ENCODE measurements at places on chromosomes 13 and 19. TPM values are rescaled to one million over a fixed set of nuclear protein-coding genes. Genes with fewer than 3 reads are reported as not detected.

GRCh38 chr13:64845110-64845509, 2385.0 kb downstream of the PCDH9 start:
- no peak for DNase-seq

DNA sequence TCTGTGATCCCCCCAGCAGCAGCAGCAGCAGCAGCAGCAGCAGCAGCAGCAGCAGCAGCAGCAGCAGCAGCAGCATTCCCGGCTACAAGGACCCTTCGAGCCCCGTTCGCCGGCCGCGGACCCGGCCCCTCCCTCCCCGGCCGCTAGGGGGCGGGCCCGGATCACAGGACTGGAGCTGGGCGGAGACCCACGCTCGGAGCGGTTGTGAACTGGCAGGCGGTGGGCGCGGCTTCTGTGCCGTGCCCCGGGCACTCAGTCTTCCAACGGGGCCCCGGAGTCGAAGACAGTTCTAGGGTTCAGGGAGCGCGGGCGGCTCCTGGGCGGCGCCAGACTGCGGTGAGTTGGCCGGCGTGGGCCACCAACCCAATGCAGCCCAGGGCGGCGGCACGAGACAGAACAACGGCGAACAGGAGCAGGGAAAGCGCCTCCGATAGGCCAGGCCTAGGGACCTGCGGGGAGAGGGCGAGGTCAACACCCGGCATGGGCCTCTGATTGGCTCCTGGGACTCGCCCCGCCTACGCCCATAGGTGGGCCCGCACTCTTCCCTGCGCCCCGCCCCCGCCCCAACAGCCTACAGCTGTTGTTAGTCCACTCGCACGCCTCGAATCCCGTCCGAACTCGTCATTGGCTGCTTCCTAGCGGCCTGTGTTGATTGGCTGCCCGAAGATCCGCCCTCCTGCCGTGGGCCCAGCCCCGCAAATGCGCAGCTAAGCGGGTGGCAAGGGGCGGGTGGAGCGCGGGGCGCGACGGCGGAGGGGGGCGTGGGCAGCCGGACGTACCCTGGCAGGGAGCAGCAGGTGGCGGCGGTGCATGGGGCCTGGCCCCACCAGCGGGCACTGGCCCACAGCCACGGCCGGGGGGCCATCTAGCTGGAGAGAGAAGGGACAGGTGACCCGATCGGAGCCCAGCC, 1.4 kb upstream of the SIX5 start:
- peak; percentile 99 for DNase-seq

DNA sequence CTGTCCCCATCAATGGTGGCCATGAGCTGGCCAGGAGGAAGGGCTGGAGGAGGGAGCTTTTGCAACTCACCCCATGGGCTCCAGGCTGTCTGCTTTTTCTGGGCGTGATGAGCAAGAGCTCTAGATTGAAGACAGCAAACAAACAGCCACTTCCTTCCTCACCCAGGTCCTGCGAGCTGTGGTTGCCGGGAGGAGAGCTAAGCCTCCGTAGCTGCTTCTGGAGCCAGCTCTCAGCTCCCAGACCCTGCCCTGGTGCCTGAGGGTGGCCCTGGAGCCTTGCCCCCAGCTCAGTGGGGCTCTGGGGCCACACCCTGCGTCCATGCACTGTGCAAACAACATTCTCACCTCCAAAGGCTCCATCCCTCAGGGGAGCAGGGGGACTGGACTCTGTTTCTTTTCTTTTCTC, 6.2 kb downstream of the MYO1F start:
- DNase-seq: no peak

The POP4 gene
- 60.5 TPM for total RNA-seq

The COX6B1 gene
- total RNA-seq: 323 TPM

The COL4A2 gene
- 265 TPM for total RNA-seq

DNA sequence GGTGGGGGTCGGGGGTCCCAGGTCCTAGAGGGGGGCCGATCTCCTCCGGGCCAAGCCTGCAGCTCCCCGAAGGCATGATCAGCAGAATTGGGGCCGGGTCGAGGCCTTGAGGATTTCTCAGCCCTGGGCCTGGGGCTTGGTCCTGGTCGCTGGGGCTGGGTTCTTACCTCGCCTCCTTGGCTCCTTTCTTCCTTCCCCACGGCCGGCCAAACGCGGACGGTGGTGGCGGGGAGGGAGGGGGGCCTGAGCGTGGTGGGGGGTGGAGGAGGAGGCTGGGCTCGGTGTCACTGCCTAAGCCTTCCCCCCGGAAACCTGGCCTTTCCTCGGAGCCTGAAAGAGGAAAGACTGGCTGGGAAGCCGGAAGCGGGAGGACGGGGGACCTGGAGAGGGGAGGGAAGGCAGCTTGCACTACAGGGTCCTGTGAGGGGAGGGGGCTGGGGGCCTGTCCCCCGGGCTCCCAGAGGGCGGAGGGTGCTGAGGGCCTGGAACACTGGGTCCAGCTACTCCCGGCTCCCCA, at the start of gene ZNF579:
ZNF579 (minus strand) TSS at position 221 of the 517 bp plus-strand sequence. CDS start 1,209 bp downstream, outside the sequence.
- peak; percentile 95 for DNase-seq

DNA sequence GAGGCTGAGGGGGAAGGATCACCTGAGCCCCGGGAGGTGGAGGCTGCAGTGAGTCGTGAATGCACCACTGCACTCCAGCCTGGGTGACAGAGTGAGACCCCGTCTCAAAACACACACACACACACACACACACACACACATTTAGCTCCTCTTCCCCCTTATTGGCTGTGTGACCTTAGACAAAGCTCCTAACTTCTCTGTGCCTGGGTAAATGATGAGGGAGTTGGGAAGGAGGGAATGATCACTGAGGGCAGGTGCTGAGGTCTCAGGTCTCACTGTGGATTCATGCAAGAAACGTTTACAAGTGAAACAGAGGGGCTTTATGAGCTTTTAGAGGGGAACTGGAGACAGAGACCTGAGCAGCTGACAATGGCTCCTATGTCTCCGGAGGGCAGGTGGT, 16.9 kb upstream of the BCL3 start:
- DNase-seq: no peak

The NOVA2 gene
- total RNA-seq: 8.5 TPM

All from kidney (tissue), 22 donors.